Activated T-helper 1 cell treated with anti-CD3 and anti-CD28 coated beads, Interleukin-12 subunit alpha, Interleukin-12 subunit beta, Interleukin-2, Interleukin-4 antibody, amounts not matched to agents 30 ng/mL and 10 ng/mL and 1 ng/mL, durations not matched to agents 14 hours and 24 hours and 36 hours (primary cell): ENCODE measurements at places on chromosomes 16 and 17.

- no peak for DNase-seq
These were observed 119.3 kb downstream of the CLEC16A start for GRCh38 chr16:11063448-11064201.

DNA sequence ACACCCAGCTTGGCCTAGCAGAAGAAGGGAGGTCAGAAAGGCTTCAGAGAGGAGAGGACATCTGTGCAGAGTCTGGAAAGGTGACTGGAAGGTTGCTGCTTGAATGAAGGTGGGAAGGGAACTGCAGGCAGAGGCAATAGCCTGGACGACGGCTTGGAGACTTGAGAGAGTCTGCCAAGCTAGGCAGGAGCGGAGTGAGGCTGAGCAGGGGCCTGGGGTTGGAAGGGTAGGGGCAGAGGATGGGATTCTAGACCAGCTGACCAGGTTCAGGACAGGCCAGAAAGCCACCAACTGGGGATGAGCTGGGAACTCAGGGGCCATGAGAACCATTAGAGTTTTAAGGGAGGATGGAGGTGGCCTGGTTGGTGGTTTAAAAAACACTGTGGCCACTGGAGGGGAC lies 339 bp upstream of the SGCA start:
- DNase-seq: no peak

- no peak for DNase-seq
These were observed 134.6 kb downstream of the GAS7 start for GRCh38 chr17:10063730-10064241.

DNA sequence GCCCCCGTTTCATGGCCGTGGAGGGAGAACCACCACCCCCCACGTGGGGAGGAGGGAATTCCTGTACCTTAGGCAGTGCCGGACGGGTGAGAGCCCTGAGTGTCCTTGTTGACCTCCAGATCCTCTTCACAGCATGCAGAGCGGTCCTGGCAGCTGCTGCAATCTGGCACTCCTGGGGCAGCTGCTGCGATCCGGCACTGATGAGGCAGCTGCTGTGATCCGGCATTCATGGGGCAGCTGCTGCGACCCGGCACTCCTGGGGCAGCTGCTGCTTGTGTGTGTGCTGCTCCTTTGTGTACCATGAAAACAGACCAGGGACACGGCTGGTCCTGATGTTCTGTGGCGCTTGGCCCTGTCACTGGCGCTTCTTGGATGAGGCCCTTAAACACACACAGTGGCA lies 12.8 kb downstream of the ZNF778 start:
- DNase-seq: no peak

- DNase-seq: no peak
These were observed 9.6 kb upstream of the PLEKHG4 start for GRCh38 chr16:67269766-67270165.

GRCh38 chr16:6153901-6154300 lies 1056.3 kb upstream of the EEF2KMT start:
- DNase-seq: no peak

DNA sequence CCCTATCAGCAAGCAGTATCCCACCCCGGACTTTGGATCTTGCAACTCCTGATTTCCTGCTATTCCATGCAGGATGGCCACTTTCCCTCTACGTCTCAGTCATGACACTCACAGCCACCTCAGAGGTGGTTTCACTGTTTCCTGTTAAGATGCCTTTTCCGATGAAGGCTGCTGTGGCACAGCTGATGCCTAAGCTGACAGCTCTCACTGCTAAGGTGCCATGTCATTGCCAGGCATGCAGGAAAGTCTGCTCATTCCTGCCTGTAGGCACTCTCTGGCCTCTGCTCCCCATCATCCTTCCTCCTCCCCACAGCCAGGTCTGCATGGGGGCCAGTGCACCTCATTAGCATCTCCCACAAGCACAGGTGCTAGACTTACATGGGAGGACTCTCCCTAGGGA lies 173.0 kb downstream of the CBLN1 start:
- DNase-seq: no peak
